K562 (cell line): ENCODE measurements at places on chromosomes 1 and 21.

- no peak for DNase-seq
These were observed 256.5 kb downstream of the USP25 start for GRCh38 chr21:15986277-15986676.

DNA sequence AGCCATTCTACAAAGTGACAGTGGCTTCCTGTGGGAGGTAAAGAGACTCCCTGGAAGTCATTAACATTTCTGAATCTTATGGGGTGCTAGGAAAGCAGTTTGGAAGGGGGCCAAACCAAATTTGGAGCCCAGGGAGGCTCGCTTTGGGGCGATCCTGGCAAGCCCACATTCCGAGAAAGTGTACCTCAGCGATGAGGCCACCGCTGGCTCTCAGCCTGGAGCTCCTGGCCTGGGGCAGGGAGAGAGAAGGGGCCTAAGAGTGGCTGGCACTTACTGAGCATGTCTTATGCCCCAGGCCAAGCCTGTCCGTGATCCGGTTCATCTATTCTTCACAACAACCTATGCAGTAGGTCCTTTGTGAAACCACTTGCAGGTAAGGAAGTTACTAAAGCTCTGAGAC, 98.8 kb downstream of the CCDC185 start:
- DNase-seq, result no peak

GRCh38 chr1:154813300-154813816, 56.7 kb downstream of the KCNN3 start:
- DNase-seq, result peak; percentile 27

DNA sequence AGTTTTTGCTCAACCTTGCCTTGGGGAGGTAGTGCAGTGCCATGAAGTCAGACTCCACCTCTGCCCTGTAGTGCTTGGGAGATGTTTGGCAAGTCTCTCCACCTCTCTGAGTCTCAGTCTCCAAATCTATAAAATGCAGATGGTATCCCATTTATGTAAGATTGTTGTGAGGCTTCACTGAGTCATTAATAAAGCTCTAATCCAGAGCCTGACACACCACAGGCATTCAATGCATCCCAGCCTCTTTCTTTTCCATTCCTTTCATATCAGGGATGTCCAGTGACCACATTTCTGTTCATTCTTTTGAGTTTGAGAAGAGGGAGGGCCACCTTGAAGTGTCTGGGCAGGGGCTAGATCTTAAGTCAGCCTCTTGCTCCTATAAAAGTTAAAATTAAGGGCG, 37.6 kb upstream of the LMO4 start:
- DNase-seq, result no peak

GRCh38 chr1:167090314-167090942, at the start of gene GPA33:
GPA33 (minus strand) TSS chr1:167090377; CDS start chr1:167090287, 90 bp downstream.
- no peak for DNase-seq

DNA sequence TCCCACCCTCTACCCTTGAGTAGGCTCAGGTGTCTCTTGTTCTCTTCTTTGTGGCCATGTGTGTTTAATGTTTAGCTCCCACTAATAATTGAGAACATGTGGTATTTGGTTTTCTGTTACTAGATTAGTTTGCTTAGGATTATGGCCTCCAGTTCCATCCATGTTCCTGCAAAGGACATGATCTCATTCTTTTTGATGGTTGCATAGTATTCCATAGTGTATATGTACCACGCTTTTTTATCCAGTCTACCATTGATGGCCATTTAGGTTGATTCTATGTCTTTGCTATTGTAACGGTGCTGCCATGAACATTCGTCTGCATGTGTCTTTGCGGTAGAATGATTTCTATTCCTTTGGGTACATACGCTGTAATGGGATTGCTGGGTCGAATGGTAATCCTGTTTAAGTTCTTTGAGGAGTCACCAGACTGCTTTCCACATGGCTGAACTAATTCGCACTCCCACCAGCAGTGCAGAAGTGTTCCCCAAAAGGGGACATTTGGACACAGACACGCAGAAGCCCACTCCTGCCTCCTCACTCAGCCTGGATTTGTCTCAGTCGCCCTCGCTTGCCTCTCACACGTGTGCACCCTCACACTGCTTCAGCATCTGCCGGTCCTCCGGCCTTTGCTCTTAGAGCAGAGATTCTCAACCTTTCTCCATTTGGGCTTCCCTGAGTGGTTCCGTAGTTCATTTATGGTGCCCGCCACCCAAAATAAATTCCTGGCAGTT, 3.7 kb downstream of the MX2 start:
- no peak for DNase-seq

DNA sequence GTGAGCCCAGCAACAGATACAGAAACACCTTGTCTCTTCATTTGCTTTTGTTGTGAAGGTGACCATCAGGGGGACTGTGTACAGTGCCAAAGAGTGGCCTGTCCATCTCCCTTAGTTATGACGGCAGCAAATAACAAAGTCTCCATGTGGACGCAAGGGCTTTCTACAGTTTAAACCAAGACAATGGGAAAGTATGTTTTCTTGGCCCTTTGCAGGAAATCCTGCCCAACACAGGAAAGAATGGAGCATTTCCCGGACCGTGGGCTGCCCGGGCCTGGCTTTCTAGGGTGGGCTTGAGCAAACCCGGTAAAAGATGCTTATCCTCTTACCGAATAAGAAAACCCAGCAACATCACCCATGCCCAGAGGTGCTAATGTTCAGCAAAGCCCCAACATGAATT, 87.3 kb downstream of the ZBTB18 start:
- no peak for DNase-seq

GRCh38 chr1:235758931-235759330, 107.8 kb downstream of the LYST start:
- DNase-seq, result no peak

DNA sequence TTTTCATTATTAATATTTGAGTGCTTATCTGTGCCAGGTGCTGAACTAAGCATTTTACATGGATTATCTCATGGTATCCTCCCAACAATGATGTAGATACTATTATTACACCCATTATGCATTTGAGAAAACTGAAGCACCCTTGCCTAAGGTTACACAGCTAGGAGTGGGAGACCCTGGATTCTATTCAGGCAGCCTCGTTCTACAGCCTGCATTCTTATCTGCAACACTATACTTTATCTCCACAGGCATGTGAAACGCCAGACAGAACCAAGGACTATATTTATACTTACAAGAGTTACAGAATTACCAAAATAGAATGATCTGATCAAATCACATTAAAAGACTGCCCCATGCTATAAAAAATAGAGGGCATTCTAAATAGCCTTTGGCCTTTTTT, 22.4 kb downstream of the LPAR3 start:
- DNase-seq, result no peak

DNA sequence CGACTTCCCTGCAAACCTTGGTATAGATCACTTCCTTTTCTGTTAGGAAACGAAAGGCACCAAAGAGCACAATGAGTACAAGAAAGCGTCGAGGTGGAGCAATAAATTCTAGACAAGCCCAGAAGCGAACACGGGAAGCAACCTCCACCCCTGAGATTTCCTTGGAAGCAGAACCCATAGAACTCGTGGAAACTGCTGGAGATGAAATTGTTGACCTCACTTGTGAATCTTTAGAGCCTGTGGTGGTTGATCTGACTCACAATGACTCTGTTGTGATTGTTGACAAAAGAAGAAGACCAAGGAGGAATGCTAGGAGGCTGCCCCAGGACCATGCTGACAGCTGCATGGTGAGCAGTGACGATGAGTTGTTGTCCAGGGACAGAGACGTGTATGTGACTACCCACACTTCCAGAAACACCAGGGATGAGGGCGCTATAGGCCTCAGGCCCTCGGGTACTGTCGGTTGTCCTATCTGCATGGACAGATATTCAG, 18.5 kb downstream of the FAM89A start:
- no peak for DNase-seq

GRCh38 chr1:235736263-235736662, 86.7 kb upstream of the GNG4 start:
- no peak for DNase-seq

- DNase-seq, result no peak
These were observed 42.5 kb downstream of the ARHGEF16 start for GRCh38 chr1:3496916-3497315.

GRCh38 chr1:185393205-185393604, 76.2 kb upstream of the IVNS1ABP start:
- DNase-seq, result no peak

- no peak for DNase-seq
These were observed 1.4 kb downstream of the ATP5PO start for GRCh38 chr21:33914188-33914587.

GRCh38 chr21:15199414-15200383, 134.9 kb upstream of the NRIP1 start:
- no peak for DNase-seq

DNA sequence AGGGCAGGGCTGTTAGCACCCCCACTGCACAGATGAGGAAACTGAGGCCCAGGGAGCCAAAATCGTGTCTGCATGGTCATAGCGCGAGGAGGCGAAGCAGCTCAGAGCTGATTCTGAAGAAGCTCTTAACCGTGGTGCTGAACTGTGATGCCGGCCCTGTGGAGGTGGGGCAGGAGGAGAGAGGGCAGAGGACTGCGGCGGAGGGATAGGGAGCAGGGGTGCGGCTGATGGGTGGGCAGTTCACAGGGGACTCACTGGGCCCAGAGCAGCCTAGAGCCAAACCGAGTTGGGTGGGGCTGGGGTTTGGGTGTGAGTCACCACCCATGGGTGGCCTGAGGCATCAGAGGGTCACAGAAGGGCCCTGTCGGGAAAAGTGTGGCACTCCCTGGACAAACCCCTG, 74.7 kb downstream of the RAP1GAP start:
- peak; percentile 47 for DNase-seq

DNA sequence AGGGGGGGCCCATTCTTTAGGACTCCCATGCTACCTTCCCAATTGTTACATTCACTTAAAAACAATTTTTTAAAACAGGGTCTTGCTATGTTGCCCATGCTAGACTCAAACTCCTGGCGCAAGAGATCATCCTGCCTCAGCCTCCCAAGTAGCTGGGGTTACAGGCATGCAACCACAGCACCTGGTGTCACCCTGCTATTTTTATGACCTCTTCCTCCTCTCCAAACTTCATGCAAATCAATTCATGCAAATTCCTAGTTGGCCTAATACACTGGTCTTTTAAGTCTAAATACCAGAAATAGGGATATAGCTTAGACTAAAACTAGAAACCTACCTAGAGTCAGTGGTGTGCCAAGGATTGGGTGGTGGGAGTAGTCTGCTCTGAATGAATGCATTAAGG, 30.1 kb downstream of the CDKN2C start:
- no peak for DNase-seq

GRCh38 chr1:215890438-215890837, 323.3 kb downstream of the KCTD3 start:
- no peak for DNase-seq

GRCh38 chr1:40539338-40539737, 7.9 kb downstream of the ZNF684 start:
- DNase-seq, result no peak

GRCh38 chr21:45267390-45267760, 20.3 kb downstream of the POFUT2 start:
- DNase-seq, result no peak

DNA sequence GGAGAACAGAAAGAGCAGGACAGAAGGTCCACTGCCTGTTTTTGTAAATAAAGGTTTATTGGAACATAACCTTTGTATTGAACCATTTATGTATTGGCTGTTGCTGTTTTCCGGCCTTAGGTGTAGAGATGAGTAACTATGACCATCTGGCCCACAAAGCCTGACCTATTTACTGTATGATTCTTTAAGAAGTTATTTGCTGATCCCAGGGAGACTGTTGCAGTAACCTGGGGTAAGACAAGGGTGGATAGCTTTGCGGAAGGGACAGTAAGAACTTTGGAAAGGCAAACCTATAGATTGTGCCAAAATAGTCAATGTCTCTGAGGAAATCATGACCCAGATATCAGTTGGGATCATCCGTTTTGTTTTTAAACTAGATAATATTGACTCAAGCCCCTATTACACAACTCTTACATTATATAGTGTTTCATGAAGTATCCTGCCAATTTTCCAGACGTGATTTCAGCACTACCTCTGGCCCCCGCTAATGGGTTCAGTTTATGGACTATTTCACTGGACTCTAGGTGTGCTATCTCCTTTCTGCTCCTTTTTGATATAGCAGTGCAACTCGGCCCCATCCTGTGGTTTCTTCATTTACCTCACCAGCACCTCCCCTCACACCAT, 20.8 kb upstream of the TLCD4 start:
- DNase-seq, result peak; percentile 54

DNA sequence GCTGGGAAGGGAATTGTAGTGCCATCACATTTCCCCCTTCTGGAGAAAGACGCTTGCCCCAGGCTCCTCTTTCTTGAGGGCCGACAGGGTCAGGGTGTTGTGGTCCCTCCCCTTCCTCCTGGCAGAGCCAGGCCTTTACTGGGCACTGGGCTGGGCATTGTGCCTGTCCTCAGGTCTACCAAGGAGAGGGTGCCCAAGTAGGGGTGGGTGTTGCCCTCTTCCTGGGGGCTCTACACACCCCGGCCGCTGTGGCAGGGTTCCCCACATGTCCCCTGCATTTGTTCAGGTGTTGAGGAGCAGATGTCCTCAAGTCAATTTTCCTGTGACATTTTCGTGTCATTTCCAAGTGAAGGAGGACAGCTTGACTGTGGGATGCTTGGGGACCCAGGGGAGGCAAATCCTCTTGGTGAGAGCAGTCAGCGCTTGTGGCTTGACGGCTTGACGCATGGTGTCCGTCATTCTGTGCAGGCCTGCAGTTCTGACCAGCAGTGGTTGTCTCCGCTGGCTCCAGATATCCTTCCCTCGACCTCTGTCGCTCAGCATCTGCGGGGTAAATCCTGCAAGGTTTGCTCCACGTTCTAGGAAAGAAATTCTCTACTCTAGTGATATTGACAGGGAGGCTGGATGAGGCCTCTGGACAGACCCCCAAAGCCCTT, 181.9 kb upstream of the VAMP3 start:
- no peak for DNase-seq

DNA sequence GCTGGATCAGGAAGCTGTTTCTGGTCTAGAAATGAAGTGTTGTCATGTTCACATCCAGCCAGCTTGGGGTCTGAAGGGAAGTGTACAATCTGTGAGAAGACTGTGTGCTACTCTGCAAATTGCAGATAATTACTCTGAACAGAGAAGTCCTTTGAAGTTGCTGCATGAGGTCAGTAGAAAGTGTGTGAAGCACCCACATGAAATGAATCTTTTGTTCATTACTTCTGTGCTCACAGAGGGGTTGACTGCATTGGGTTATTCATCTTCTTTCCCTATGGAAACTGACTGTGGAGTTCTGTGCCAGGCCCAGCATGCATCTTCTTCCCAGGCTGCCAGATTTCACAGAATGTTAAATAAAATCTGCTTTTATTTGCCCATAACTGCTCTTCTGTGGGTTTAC, 47.1 kb downstream of the CTH start:
- no peak for DNase-seq

DNA sequence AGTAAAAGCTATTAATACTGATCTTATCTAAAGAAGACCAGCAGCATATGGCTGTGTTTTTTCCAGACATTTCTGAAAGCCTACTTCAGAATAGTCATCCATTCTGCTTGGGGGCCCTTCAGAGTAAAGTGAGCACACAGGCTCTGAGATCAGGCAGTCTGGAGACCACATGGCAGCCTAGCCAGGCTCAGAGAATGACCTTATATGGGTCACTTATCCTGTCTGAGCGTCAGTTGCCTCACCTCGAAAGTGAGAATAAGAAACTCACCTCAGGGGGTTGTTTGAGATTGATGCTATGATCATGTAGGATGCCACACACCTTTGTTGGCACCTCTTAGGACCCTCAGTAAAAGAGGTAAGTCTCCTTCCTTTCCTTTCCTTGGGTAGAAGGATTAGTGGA, 270.4 kb downstream of the GRIK1 start:
- no peak for DNase-seq
